ENCODE measurements at places on chromosomes 11 and 22.

DNA sequence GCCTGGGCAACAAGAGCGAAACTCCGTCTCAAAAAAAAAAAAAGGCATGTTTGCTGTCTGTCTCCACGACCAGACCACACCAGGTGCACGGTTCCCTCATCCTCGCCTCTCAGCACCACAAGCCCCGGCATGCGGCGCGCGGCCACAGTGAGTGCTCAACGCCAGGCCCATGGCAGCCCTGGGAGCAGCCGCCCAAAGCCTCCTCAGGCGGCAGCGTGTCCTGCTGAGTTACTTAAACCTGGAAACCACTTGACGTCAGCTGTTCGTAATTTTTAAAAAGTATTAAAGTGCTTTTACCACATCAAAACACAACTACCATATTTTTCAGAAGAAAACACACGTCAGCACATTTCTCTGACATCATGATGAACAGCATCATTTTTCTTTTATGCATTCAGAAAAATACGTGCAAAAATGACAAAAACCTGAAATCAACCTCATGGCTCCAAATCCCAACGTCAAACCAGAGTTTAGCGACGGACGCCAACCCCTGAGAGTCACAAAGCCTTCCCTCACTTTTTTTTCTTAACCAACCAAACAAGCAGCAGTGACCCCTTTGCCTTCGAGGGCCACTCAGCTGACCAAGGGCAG lies 2.1 kb downstream of the DEAF1 start:
- no peak for DNase-seq

- no peak for DNase-seq
Measured at GRCh38 chr22:38148245-38148644, 33.4 kb downstream of the PLA2G6 start.

GRCh38 chr22:19550382-19550781 lies 26.2 kb upstream of the CLDN5 start:
- no peak for DNase-seq

DNA sequence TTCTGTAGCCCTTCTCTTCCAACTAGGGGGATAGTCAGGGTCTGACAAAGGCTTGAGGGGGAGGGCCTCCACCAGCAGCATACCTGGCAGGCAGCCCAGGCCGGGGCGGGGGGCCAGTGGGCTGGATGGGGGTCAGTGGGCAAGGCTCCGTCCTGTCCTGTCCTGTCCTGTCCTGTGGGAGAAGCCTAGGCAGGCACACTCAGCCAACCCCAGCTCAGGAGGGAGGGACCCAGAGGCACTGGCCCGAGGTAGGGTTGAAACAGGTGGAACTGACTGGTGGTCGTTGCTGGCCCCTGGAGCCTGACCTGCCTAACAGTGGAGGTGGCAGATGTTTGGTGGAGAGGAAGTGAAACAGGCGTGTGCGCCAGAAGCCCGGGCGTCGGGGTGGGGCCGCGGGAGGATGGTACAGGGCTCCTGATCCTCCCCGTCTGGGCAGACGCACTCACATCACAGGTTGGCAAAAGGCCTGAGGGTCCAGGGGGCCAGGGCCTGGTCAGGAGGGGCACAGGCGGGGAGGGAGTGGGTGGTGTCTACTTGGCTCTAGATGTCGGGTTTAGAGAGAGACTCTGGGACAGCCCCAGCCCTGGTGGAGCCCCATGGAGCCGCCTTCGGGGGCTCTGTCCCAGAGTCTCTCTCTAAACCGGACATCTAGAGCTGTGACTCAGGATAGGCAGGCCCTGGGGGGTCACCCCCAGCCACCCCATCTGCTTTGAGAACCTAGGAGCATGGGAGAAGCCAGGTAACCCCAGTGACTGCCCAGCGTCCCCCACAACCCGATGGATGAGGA lies 32.5 kb upstream of the GRAMD4 start:
- no peak for DNase-seq

DNA sequence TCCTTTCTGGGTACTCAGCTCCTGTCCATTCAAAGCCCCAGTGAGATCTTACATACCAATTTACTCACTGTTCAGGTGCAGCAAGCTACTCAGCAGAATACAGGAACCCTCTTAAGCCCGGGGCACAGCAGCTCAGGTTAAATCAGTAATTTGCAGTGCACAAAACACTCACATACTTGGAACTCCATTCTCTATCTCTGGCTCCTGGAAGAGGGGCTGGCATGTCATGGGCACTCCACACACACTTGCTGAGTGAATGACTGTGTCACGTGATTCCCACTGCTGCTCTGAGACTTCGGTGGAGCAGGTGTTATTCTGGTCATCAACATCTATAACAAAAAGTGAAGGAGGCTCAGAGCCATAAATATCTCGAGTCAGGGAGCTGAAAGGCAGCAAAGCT lies 157.3 kb upstream of the BDNF start:
- DNase-seq: no peak

GRCh38 chr22:17117400-17117799 lies 3.8 kb downstream of the TMEM121B start:
- DNase-seq: no peak

DNA sequence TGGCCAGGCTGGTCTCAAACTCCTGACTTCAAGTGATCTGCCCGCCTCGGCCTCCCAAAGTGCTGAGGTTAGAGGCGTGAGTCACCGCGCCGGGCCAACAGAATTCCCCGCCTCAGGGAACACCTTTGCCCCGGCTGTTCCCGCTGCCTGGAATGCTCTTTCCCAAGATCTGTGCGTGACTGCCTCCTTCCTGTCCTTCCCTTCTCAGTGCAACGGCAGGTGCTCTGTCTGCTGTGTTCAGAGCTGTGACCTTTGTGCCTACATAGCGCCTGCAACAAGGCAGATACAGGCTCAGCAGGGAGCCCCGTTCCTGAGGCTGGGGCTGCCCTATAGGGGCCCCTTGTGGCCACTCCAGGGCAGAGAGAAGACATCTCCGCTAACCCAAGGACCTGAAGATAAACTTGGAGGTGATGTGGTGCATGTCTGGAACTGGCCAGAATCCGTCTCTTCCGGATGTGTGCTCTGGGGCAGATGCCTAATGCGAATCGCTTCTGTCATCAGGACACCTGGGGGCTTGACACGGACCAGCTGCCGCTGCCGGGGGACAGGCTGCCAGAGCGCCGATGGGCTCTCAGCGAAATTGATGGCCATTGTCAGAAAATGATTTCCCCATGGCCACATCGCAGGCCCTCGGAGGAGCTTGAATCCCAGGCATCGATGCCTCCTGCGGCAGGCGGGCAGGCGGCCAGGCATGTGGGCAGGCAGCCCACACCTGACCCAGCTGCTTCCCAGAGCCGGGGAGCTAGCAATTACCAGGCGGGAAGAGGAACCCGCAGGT lies 43.5 kb upstream of the TCF20 start:
- DNase-seq: no peak

DNA sequence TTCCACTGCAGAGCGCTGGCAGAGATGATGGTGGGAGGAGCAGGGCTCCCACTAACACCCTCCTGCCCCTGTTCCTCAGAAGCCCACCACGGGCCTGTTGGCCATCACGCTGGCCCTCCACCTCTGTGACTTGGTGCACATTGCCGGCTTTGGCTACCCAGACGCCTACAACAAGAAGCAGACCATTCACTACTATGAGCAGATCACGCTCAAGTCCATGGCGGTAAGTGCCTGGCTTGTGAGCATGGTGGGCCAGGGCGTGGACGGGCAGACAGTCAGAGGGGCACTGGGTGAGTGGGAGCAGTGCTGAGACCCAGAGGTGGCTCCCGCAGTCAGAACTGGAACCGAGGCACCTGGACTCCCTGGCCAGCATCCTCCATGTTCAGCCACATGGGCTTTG lies 57.9 kb downstream of the ST3GAL4 start:
- DNase-seq: no peak

- DNase-seq: no peak
Measured at GRCh38 chr11:4178813-4179662, 84.4 kb downstream of the RRM1 start.

- no peak for DNase-seq
Measured at GRCh38 chr11:77147036-77147315, 18.9 kb downstream of the MYO7A start.

All from activated CD4-positive, alpha-beta T cell treated with anti-CD3 and anti-CD28 coated beads, Interleukin-2, amount 50 U/mL, for 48 hours (primary cell).